Smooth muscle cell of the brain vasculature (primary cell): ENCODE measurements at places on chromosomes 1 and 21.

DNA sequence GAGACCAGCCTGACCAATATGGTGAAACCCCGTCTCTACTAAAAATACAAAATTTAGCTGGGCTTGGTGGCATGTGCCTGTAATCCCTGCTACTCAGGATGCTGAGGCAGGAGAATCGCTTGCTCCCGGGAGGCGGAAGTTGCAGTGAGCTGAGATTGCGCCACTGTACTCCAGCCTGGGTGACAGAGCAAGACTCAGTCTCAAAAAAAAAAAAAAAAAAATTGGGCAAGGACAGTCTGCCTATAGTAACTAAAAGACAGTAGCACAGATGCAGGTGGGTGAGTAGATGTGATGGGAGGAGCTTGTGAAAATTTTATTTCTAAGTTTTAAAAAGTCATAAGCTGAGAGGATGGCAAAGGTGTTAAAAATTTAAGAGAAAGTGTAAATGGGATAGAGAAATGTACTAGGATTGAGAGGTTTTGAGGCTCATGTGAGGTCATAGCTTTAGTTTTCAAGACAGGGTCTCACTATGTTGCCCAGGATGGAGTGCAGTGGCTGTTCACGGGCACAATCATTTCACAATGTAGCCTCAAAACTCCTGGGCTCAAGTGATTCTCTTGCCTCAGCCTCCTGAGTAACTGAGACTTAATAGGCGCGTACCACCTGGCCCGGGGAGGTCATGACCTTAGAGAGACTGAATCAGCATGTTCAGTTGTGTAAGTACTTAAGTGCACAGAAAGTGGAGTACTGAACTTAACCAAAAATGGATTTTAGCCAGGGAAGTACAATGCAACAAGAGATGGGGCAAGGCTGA, 33.7 kb downstream of the PTP4A2 start:
- DNase-seq = no peak

DNA sequence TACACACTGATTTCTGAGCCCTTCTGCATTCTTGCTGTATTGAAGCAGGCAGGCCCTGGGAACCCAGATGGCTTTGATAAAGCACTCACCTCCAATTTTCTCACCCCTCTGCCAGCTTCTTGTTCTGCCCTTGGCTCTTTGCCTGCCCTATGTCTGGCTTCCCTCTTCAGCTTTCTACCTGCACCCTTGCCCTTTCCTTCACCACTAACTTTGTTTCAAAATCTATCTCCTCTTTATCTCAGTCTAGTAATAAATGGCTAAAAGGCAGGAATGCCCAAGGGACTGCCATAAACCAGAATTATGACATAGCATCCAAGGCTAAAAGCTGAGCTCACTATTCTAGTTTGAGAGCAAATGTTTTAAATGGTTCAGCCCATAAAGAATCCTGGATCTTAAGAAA, 178.7 kb downstream of the TNR start:
- DNase-seq = no peak

DNA sequence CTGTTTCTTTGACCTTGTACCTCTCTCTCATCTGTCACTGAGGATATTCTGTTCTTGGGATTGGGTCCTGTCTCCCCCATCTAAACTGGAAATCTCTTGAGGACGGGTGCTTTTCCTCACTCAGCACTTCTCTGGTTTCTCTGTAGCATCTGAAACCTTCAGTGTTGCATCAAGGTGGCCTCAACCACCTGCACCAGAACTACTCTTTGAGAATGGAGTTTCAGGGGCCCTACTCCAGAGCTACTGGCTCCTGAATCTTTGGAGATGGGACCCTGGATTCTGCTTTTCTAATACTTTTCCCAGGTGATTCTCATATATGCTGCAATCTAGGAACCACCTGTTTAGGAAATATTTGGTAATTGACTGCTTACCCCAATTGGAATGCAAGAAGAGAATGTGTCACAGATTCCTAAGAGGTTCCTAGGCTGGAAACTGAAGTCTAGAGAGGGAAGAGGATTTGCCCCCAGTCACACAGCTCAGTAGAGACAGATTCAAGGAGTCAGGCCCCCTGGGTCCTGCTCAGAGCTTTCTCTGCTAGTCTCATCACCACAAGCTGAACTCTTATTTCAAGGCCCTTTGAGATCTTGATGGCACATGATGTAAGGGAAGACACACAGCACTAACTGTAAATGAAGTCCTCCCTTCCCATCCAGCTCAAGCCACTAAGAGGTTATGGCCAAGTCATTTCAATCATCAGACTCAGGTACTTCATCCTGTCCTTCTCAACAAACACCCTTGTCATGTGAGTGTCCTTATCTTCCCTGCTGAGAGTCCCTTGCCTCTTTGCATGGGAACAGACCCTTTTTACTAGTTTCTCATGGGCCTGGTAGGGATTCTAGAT, 48.7 kb downstream of the EIF2D start:
- no peak for DNase-seq

GRCh38 chr1:223651291-223651991, 14.1 kb downstream of the CAPN8 start:
- DNase-seq = no peak

DNA sequence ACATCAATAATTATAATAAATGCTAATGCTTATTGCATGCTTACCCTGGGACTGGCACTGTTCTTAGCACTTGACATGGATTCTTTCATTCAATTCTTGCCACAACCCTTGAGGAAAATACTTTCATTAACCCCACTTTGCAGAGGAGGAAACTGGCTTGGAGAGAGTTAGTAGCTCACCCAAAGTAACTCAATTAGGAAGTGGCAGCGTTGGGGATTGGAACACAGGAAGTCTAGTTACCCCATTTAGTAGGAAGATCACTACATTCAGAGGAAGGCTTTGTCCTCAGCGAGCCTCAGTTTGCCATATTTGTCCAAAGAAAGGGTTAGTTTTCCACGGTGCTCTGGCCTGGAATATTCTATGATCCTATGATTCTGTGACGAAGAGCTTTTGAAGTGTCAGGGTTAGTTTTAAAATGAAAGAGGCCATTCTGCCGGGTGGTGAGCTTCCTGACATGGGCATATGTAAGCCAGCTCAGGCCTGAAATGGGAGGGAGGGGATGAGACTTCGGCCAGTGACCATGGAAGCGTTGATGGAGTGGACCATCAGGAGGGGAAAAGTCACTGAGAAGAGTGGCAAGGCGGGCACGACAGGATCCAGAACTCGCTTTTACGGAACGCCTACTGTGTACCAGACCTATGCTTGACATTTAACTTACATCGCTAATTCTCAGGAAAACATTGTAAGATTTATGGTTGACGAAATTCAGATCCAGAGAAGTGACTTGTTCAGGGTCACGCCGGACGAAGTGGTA, 28.2 kb upstream of the EPB41 start:
- no peak for DNase-seq

DNA sequence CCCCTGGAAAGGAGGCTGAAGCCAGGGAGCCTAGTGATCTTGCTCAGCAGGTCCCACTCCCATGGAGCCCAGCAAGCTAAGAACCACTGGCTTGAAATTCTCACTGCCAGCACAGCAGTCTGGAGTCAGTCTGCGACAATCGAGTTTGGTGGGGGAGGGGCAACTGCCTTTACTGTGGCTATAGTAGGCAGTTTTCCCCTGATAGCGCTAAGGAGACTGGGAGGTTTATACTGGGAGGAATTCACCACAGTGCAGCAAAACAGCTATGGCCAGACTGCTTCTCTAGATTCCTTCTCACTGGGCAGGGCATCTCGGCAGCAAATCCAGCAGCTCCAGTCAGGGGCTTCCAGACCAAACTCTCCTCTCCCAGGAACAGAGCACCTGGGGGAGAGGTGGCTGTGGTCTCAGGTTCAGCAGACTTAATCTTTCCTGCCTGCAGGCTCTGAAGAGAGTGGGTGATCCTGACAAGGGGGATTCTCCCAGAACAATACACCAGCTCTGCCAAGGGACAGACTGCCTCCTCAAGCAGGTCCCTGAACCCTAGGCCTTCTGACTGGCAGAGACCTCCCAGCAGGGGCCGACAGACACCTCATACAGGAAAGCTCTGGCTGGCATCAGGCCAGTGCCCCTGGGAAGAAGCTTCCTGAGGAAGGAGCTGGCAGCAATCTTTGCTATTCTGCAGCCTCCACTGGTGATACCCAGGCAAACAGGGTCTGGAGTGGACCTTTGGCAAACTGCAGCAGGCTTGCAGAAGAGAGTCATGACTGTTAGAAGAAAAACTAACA, 548.5 kb upstream of the NEGR1 start:
- DNase-seq = no peak

DNA sequence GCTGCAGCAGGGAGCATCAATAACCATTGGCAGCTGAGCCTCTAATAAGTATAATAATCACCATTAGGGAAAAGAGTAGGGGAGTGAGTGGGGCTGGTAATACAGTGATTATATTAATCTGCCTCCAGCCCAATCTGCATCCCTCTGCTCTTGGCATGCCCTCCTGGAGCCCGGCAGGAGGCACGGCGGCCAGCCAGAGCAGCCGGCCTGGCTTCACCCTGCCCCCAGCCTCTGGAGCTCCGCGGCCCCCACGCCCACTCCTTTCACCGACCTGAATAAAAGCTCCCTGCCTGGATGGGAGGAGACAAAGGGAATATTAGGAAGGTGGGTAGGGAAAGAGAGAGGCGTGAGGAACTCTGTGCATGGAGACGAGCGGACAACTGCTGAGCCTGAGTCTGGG, 28.3 kb downstream of the OPTC start:
- DNase-seq = no peak

GRCh38 chr1:47853059-47853458, 144.1 kb downstream of the TRABD2B start:
- no peak for DNase-seq

GRCh38 chr1:234429434-234429806, 49.6 kb downstream of the TARBP1 start:
- no peak for DNase-seq

DNA sequence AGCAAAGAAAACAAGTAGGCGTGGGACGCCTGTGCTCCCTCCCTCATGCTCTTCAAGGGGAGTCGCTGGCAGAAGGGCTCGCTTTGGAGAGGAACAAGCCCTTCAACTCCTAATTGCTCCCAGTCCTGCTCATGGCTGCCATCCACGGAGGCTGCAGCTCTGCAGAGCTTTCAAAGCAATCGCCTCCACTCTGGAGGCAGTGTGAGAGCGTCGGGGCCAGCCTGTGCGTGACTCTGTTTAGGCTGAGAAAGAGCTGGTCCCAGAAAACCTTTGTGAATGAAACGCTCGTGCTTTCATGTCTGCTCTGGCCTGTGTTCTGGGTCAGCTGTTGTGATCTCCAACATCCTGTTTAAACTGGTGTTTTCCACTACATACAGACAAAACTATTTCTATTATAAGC, 23.9 kb upstream of the RUNX1 start:
- no peak for DNase-seq

- no peak for DNase-seq
These were observed 28.7 kb downstream of the COL6A2 start for GRCh38 chr21:46126309-46127238.

DNA sequence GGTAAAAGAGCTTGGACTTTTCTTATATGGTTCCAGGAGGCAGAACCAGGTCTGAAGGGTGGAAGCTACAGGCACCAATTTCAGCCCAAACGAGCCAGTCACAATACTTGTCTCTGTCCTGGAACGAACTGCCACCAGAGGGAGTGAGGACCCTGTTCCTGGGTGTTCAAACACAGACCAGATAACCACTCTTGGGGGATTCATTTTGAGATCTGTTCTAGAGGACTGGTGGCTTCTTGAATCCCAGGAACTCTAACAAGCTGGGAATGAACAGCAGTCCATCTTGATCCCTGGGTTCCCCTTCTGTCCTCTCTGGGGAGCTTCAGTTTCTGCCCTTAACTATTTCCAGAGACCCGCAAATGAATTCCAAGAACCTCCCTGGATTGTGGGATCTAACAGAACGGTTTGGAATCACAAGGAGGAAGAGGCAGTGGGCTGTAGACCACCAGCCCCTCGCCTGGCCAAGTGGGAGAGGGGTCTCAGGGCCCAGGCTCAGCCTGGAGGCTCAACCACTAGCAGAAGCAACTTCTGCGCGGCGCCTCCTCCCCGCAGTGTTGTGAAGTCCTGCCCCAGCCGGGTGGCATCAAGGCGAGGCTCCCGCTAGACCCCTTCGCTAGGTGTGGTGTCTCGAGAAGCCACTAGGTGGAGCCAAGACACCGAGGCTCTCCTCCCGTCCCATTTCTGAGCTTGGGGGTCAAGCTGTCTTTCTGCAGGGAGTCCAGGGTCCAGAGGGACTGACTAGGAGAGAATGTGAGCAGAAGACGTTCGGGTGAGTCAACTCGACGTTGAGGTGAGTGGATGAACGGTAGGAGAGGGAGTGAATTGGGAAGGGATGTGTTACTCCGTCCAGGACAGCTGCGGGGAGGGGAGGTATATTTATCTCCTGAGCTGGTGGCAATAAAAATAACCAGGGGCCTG, 12.1 kb upstream of the NES start:
- no peak for DNase-seq

DNA sequence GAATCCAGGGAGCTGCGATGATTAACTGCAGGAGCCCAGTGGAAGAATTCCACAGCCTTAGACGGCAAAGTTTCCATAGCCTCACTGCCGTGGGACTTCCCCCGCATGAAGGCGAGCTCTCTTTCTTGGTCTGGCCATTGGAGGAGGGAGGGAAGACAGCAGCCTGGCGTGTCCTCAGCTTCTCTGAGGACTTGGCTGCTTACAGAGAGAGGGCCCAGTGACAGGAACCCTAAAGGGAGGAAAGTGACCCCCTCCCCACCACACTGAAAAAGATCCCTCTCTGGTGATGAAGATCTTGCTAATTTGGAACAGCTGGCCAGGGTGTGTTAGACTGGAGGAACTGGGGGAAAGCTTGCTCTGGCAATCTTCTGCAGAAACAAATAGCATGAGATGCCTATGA, 41.0 kb downstream of the ATP2B4 start:
- DNase-seq = no peak

GRCh38 chr1:87439821-87440220, 111.1 kb downstream of the LMO4 start:
- no peak for DNase-seq

GRCh38 chr1:207062058-207062457, 9.0 kb downstream of the PFKFB2 start:
- DNase-seq = no peak

DNA sequence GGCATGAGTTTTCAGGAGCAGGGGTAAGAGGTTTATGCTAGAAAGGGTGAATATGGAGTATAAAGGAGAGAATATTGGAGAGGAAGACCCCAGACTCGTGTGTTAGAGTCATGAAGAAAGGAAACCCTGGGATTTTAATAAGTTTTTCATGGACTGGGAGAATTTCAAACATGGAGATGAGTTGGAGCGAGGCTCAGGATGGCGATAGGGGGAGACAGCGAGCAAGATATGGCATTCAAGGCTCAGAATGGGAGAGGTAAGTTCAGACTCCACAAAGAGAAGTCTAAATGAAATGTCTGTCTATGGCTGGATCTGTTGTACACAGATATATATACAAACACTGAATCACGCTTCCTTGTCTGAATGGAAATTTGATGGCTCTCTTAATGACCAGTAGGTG, 92.5 kb downstream of the LRRC40 start:
- no peak for DNase-seq

- no peak for DNase-seq
These were observed 115.9 kb downstream of the NEGR1 start for GRCh38 chr1:72166426-72166825.

DNA sequence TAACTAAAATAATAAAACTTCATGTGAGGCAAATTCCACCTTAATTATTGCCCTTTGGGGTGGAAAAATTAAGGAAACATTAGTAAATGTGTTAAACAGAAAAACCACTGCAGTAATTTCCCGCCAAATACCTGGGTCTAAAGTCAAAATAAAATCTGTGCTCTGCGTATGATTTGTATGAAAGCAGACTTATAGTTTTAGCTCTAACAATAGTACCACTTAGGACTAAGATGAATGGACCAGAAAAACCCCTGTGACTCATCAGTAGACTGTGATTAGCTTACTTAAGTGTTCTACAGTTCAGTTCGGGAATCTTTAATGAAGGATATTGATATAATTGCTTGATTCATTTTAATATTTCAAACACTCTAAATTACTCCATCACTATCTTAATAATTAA, 23.3 kb upstream of the C1orf105 start:
- no peak for DNase-seq

GRCh38 chr1:7479571-7479970, 291.5 kb upstream of the VAMP3 start:
- DNase-seq = no peak
